ENCODE measurements at places on chromosomes 5 and 9.

DNA sequence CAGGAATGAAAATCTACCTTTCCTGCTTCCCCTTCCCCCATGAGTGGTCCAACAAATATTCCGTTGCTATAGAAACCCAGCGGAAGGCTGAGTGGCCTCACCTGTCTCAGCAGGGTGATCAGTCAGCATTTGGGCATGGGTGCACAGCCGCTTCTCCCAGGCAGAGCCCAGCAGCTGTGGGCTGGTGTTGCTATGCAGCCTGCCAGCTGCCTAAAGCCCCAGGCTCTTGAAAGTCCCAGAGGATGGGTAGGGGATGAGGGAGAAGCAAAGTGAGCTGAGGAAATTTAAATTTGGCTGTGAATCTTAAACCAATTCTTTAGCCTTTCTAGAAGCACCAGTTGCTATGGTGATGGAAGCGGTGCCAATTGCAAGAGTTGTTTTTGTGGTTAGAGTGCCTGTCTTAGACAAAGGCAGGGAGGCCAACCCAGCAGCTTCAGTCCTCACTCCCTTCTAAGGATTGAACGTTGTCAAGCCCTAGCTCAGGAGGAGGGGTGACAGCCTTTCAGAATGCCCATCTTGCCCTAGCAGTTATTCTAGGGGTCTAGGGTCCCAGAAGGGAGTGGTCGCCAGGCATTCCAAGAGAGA, 151.5 kb upstream of the PITX1 start:
- DNase-seq = peak; percentile 17

- DNase-seq = no peak
These were observed 355.4 kb upstream of the SLC24A2 start for GRCh38 chr9:20144197-20144596.

DNA sequence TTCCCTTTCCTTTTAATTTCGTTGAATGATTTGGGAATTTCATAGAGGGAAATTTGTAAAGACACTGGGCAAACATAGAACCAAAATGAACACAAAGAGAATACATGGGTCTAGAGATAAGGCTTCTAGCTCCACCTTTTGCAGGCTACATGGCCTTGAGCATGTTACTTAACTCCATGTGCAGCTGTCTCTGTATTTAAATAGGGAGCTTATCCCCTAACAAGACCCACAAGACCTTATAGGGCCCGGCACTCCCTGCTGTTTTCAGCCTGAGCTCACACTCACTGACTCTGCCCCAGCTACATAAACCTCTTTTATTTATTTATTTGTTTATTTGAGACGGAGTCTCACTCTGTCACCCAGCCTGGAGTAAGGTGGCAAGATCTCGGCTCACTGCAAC, 30.6 kb upstream of the TLE1 start:
- no peak for DNase-seq

- peak; percentile 67 for DNase-seq
These were observed 27.4 kb upstream of the GSN start for GRCh38 chr9:121240472-121241135.

GRCh38 chr5:150295172-150295634, 5.6 kb upstream of the CAMK2A start:
- no peak for DNase-seq

DNA sequence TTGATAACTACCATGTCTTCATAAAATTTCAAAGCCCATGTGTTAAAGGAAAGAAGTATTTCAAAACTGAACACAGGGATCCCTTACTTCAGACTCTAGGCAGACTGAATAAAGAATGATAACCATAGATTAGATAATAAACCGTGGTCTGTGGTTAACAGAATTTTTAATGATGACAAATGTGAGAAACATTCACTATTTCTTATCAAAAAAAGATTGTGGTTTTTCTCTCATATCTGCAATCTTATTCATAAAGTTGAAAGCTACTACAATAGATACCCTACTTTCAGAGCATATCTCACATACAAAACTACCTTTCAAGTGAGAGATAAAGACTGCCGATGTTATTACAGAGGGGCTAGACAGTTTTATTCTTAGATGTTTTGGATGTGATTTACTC, 816.8 kb upstream of the DMAC1 start:
- DNase-seq = no peak

- no peak for DNase-seq
These were observed 189.8 kb downstream of the ELAVL2 start for GRCh38 chr9:23636199-23636598.

GRCh38 chr5:176447591-176447977, 601 bp upstream of the FAF2 start:
- DNase-seq = no peak

- DNase-seq = no peak
These were observed 49.0 kb upstream of the DPYSL3 start for GRCh38 chr5:147558826-147559225.

DNA sequence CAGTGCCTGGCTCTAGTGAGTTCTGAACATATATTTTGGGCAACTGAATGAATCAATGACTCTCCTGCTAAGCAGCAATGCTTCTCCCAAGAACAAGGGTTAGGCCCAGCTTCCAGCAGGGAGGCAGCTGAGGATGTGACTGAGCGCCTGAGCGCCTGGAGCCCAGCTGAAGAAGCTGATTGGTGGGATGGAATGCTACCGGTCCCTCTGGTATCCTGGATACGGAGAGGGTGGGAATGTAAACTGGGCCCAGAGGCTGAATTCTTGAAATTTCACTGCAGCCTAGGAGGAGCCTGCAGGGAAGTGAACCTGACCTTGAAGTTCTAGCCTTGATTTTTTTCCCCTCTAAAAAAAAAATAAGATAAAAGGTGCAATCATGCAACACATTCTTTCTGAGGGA, 43.2 kb downstream of the WWC1 start:
- no peak for DNase-seq

- DNase-seq = no peak
These were observed 286.7 kb downstream of the NR3C1 start for GRCh38 chr5:143116814-143117213.

DNA sequence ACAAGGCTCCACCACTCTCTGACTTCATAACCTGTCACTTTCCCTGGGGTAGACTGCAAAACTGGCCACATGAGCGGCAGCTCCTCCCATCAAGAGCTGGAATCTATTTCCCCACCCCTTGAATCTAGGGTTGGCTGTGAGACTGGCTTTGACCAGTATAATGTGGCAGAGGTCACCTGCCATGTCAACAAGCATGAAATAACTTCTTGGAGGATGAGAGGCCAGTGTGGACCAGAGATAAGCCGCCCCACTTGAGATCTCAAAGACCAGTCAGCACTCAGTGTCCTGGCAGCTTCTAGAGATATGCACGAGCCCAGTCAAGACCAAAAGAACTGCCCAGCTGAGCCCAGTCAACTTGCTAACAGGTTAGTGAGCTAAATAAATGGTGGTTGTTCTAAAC, 59.0 kb downstream of the MARCHF11 start:
- DNase-seq = no peak

GRCh38 chr5:147767048-147767447, 15.5 kb downstream of the JAKMIP2 start:
- DNase-seq = no peak

DNA sequence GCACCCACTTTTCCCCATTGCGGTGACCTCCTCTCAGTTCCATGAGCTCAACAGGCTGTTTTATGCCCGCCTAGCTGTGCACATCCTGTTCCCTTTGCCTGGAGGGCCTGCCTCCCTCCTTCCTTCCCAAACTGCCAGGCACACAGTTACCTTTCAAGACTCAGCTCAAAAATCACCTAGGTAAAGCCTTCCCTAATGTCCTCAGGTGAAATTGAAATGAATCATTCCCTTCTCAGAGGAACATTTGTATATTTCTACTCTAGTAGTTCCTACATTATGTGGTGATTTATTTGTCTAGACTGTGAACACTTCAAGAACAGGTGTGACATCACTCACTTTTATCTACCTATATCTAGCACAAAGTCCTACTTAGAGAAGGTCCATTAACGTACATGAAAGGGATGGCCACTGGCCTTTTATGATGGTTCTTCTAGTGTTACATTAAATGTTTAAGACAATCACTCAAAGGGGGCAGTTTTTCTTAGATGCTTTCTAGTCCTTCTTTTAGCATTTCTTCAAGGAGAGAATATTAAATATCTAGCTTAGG, 103.5 kb upstream of the EQTN start:
- no peak for DNase-seq

DNA sequence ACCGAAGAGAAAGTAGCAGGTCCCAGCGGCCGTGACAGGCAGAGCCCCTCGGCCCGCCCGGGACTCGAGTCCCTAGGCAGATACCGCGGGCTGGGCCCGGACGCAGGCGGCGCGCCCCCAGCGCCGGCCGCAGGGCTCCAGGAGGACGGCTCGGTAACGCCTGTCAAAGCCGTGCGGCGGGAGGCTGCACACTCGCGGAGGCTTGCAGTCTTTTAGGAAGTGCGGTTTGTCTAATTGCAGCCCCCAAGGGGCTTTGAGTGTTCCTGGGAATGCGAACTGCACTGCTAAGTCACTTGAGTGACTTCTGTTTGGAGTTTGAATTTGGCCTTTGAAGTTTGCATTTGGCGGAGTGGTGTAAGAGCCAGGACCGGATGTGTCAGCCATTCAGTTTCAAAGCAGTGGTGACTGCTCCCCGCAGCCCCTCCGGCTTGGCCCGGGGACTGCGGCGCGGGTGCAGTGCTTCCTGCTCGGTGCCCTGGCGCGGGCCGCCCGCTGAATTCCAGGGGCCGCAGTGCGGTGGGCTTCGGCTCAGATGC, 1.3 kb downstream of the MAP3K1 start:
- DNase-seq = peak; percentile 63
